ENCODE measurements at places on chromosomes 5 and 9. TPM values are rescaled to one million over a fixed set of nuclear protein-coding genes. Genes with fewer than 3 reads are reported as not detected.

Gene OR1J2
- not detected for total RNA-seq

Gene PRRC1
- total RNA-seq = 51.5 TPM

Gene SEMA4D
- 4.3 TPM for total RNA-seq

Gene ANKRD18A
- total RNA-seq = 9.9 TPM

Gene SPINK4
- not detected for total RNA-seq

Gene CDKN2B-AS1
- total RNA-seq = not detected

Gene ARHGEF39
- 18.8 TPM for total RNA-seq

Gene AGXT2
- not detected for total RNA-seq

Gene GGTA1
- not detected for total RNA-seq

Gene PLAC8L1
- total RNA-seq = not detected

Gene NMRK1
- total RNA-seq = 4.4 TPM

Gene PKD2L2
- not detected for total RNA-seq

Gene GHR
- 0.05 TPM for total RNA-seq

Gene F2RL2
- total RNA-seq = 3.6 TPM

Gene SPINK1
- 1.9 TPM for total RNA-seq

Gene DNAJB5
- 9.5 TPM for total RNA-seq

Gene PCDHA12
- 3.0 TPM for total RNA-seq

Gene DDX4
- total RNA-seq = not detected

Gene MIGA2
- 15.3 TPM for total RNA-seq

Gene MAP1B
- 55.9 TPM for total RNA-seq

Gene TRPM3
- not detected for total RNA-seq

Gene DMRT3
- not detected for total RNA-seq

Gene TMEM215
- 0.02 TPM for total RNA-seq

Gene NEK6
- 63.0 TPM for total RNA-seq

Gene ABLIM3
- 23.7 TPM for total RNA-seq

Gene MTRR
- total RNA-seq = 26.5 TPM

Gene RORB
- total RNA-seq = 0.01 TPM

Gene ABL1
- 49.6 TPM for total RNA-seq

Gene GZMA
- not detected for total RNA-seq

Gene PCDHGB6
- 0.09 TPM for total RNA-seq

Gene FOXD1
- 19.4 TPM for total RNA-seq

Gene ZNF883
- 0.65 TPM for total RNA-seq

Gene TTLL11
- 4.2 TPM for total RNA-seq

Gene ORM2
- not detected for total RNA-seq
